Cortex of kidney (tissue), 1 donor: ENCODE measurements at places on chromosomes 12 and 14.

DNA sequence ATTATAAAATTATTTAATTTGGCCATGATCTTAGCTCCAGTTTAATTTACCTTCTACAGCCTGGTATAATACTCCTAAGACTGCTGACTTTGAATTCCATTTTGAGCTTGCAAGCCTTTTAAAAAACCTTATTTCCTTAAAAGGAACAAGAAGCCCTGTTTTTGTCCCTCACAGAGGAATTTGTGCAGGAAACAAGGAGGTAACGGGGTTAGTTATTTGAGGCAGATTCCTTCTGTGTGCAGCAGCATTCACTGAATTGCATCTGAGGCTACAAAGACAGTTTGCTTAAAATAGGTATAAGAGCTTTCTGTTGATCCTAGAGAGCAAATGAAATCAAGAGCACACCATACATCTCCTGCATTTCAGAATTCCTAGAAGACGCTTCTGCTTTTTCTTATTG lies 403.3 kb upstream of the PRICKLE1 start:
- no peak for DNase-seq

DNA sequence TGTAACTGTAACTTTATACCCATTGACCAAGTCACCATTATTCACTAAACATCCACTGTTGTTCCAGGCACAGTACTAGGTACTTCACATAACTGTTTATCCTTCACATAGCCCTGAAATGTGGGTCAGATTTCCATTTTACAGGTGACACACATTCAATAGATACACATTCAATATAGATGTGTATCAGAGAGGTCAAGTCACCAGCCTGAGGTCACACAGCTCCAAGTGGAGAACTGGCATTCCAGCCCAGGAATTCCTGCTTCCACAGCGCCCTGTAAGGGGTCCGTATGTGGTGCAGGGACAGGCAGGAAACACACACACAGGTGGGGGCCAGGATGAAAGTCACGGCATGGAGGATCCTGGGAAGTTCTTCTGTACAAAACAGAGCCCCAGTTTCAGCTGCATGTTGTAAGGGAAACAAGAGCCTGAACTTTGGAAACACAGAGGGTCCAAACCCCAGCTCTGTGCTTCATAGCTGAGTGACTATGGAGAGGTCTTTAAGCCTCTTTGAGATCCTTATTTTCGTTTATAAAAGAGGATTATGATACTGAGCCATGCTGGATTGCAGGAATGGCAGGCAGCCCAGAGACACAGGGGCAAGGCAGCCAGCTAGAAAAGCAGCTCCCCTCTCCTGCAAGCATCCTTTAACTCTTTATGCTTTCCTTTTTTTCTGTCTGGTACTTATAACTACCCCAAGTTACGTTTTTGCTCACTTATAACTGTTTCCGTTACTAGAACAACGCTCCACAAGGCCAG lies 50.3 kb upstream of the DICER1 start:
- no peak for DNase-seq

GRCh38 chr14:73718418-73719251 lies 4.5 kb upstream of the PNMA1 start:
- DNase-seq: no peak

- no peak for DNase-seq
Observed at GRCh38 chr14:22168092-22168955, 420.7 kb downstream of the DAD1 start.

GRCh38 chr14:38226366-38226765 lies 18.7 kb downstream of the SSTR1 start:
- DNase-seq: no peak

DNA sequence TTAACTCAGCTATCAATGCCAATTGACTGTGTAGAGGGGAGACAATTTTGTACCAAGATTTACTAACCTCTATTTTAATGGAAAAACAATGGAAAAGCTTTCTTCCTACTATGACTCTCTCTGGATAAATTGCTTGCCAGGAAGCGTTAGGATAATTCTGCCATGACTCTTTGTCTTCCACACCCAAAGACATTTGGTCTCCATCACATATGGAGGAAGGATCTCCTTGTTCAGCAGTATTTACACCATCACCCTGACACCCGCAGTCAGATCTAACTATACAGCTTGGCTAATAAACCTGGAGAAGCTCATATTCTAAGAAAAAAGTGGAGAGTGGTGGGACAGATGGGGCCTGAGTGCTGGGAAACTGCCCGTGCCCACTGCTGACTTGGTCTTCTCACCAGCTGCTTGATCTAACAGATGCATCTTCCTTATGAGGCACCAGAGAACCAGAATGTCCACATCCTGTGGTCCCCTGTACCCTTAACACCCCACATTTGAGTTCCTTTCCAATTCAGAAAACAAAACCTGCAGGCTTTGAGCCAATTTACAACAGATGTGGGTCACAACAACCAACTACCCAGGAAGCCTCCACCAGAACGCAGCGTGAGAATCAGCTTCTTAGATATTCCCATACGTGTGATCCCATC lies 154.0 kb downstream of the DAD1 start:
- no peak for DNase-seq

DNA sequence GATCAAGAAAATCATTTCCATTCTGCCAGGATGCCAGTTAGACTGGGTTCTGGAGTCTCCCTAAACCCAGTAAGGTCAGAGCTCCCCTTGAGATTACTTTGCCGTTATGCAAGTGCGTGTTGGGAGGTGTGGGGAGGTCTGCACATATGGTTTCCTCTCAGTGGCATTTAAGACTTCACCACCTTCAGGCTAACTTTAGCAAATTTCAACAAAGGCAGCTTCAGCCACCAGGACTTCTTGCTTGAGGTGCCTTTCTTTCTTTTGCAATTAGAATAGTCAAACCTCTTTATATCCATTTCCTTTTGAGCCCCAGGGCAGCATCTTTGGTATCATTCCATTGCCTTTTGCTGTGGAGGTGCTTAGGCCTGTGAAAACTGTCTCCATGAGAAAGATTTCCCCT lies 117.2 kb upstream of the CCND2 start:
- no peak for DNase-seq

GRCh38 chr12:102441077-102441596 lies 39.2 kb downstream of the IGF1 start:
- DNase-seq: no peak

DNA sequence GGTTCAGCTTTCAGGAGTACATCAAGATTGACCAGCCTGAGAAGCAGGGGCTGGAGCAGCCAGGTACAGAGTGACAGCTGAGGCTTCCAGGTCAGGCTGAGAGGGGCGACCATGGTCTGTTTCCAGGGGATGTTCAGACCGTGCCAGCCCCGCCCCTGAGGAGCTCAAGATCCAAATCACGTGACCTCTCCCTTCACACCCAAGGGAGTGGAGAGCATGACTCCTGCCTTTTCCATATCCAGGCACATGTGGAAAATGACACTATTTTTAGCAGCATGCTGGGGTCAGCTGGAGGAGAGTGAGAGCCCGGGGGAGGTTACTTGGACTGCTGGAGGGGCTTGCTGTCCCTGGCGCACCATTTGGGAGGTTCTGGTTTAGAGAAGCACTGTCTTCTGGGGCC lies 92.7 kb downstream of the B4GALNT3 start:
- no peak for DNase-seq

GRCh38 chr12:64064706-64065105 lies 157.4 kb downstream of the KICS2 start:
- DNase-seq: no peak

GRCh38 chr12:76866726-76867125 lies 12.1 kb downstream of the CSRP2 start:
- DNase-seq: no peak

DNA sequence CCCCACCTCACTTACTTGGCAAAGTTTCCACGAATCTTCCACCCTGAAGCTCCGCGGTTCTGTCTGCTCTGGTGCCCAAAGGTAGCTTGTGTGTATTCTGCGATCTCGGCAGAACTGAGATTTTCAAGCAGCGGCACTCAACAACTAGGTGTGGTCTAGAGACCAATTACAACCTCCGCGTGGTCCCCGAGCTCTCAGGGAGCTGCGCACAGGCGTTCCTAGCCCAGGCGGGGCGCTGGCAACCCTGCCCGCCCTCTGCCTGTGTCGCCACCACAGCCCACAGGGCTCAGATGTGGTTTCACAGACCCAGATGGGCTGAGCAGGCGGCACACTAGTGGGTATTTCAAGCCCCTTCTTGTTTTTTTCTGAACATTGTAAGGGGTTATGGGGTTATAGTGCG lies 1.5 kb upstream of the DIABLO start:
- DNase-seq: no peak

- DNase-seq: no peak
Observed at GRCh38 chr12:26749781-26750180, 83.2 kb downstream of the ITPR2 start.

DNA sequence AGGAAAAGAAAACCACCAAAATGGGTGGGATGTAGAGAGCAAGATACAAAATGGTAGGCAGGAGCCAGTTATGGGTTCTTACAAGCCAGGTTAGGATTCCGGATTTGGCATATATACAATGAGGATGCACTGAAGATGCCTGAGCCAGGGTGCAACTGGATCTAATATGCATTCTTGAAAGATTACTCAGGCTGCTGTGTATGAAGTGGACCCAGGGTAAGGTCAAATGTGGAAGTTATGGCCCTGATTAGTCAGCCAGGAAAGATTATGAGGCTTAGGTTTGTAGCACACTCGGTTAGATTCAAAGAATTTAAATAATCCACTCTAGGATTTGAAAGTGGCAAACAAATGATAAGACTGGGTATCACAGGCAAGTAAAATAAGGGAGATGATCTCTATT lies 1750.7 kb upstream of the FLRT2 start:
- no peak for DNase-seq

- DNase-seq: no peak
Observed at GRCh38 chr12:54200412-54200811, 11.6 kb upstream of the SMUG1 start.

DNA sequence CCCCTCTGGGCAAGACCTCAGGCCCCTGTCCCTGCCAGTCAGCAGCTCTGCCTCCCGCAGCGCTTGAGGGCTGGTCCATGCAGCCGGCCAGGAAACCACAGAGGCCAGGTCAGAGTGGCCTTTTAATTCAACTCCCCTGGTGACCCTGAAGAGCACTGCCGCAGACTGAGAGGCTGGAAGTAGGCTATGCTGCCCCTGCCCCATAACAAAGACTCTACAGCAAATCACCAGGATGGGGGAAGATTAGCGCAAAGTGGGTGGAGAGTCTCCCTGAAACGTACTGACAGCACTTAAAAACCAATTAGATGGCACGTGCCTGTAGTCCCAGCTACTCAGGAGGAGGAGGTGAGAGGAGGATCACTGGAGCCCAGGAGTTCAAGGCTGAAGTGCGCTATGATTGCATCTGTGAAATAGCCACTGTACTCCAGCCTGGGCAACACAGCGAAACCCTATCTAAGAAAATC lies 70.5 kb downstream of the ITPK1 start:
- no peak for DNase-seq

GRCh38 chr14:102998393-102998792 lies 59.0 kb downstream of the CDC42BPB start:
- DNase-seq: no peak

GRCh38 chr12:130719263-130719859 lies 3.3 kb upstream of the RIMBP2 start:
- no peak for DNase-seq

- no peak for DNase-seq
Observed at GRCh38 chr14:75631453-75631831, 29.2 kb downstream of the ERG28 start.

GRCh38 chr14:68782091-68782981 lies 10.5 kb downstream of the ZFP36L1 start:
- DNase-seq: no peak

DNA sequence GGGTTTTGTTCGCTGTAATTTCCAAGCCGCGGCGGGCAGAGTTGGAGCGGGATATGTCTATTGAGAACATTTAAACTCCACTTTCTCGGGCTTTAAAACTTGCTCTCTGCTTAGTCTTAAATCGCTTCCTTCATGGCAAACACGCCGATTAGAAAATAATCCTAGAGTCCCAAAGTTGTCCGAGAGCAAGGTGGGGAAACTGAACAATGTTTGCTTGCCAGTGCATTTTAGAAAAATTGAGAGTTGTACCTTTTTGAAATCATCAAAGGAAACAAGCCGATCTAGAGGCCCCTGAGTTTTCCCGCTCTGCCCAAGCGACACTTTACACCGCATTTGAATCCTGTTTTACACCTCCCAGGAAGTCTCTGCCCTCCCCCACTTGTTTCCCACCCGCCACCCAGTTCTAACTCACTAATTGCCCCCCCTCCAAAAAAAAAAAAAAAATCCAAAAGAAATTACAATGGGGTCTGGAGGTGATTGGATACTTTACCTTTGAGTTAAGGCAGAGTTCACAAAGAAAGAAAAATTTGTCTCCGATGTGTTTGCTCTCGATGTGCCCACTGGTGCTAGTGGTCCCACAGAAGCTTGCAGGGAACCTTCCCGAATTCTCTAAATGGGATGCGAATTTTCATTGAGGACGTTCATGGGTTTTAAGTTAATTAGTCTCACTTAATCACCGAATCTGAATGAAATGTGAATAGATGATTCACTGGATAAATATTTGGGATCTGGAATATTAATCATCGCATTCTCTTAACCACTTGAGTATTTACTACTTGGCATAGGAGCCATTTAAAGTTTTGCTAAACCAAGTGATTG lies 2.3 kb downstream of the HMGA2 start:
- DNase-seq: no peak

GRCh38 chr12:89621521-89621920 lies 87.1 kb downstream of the ATP2B1 start:
- DNase-seq: no peak

GRCh38 chr14:95979339-95980042 lies 59.7 kb upstream of the C14orf132 start:
- no peak for DNase-seq

DNA sequence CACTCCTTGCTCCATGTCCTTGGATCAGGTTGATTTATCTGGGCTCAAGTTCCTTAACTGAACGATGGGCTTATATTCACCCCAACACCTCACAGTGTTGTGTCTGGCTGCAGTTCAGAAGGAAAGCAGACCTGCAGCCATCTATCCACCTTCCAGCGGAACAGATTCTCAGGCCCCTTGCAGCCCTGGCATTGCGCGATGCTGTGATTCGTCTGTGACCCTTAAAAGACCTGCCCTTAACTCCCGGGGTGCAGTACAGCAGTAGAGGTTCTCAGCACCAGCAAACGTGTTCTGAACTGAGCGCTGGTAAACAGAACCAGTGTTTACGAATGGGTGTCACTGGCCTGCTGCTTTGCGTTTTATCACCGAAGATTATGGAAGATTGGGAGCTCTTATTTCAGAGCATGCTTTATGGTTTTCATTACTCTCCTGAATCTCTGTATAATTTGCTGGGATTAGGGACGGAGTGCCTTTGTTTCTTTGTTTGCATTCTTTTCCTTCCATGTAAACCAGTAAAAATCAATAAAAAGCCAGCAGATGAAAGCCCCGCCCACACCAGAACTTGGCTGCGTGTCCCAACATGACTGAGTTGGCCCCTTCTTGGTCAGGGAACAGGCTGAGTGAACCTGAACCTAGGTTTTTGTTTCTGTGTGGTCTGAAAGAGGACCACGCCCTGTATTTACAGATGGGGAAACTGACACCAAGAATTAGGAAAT lies 286.7 kb upstream of the CRY1 start:
- no peak for DNase-seq
